ENCODE measurements at places on chromosomes 7 and 10.

GRCh38 chr10:58451193-58451889 is 61.3 kb upstream of the BICC1 start:
- no peak for DNase-seq

DNA sequence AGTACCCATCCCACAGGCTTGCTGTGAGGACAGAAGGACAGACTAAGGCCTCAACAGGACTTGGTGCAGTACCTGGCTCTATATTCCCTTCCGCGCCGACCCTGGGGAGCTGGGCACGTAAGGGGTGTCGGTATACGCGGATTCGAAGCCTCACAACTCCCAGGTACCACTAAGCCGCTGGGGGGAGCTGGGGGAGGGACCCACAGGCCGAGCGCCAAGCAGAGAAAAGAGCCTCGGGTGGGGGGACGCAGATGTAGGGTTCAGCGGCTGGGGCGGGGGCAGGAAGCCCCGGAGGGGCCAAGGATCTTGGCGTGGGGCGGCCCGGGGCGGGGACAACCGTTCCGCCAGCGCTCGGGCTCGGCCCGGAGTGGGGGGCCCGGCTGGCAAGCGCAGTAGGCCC is 126.4 kb upstream of the ZNF746 start:
- DNase-seq, result peak; percentile 42

DNA sequence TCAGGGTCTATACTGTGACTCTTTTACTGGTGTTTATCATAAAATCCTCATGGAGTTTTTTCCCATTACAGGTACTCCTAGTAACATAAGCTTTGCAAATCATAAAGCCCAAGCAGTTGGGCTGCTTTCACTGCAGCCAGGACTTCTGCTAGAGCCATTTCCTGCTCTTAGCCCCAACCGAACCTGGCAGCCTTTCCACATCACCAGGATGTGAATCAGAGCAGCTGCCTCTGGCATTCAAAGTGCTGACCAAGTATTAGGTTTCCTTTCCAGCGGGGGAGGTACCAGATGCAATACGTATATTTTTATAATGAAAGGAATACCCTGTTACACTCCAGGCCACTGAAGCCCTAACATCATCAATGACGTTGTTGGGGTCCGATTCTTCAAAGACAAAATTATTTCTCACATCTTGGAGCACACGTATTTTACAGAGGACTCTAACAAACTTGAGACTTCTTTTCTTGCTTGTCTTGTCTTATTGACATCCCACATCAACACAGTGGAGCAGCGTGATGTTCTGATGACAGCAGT is 3.6 kb upstream of the HTR5A start:
- no peak for DNase-seq

DNA sequence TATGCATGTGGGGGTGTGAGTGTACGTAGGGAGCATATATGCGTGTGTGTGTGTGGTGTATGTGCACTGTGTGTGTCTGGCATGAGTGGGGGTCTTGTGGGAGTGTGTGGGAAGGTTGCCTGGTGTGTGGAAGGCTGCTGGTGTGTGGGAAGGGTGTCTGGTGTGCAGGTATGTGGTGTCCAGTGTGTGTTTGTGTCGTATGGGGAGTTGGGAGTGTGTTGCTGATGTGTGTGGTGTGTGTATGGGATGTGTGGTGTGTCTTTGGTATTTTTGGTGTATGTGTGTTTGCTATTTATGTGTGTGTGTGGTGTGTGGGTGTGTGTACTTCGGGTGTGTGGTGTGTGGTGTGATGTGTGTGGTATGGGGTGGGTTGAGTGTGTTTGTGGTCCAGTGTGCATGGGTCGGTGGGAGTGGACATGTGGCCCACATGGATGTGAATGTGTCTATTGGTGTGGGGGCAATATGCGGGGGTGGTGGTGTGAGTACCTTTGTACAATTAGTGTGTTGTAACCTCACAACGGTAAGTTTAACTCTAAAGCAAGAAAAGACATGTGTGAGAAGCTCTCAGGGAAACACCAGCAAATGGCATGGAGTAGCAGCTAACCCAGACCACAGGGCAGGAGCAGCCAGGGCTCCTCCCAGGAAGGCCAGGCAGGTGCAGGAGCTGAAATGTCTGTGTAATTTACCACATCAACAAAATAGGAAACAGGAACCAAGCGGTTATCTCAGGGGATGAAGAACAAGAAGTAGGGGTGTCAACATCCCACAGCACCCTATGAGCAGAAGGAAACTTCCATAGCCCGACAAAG is 11.9 kb downstream of the ANTXRL start:
- DNase-seq, result no peak

DNA sequence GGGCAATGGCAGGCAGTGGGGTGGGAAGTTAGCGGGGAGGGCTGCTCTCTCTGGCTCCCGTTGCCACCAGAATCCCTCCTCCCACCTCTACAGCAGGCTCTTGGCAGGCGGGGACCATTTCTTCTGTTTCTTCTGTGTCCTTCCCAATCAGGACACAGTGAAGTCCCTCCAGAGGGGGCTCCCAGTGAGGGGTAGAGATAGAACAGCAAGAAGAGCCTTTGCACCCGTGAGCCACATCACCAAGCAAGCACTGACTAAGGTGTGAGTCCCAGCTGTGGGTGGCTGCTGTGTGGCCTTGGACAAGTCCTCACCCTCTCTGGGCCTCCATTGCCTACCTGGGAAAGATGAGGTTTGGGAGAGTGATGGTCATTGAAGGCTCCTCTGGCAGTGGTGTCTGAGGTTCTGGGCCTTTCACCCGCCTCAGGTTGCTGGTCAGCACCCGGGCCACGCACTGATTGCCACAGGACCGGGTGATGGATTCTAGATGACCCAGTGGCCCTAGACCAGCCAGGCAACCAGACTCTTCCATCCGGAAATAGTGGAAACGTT is 26.0 kb upstream of the PCBD1 start:
- DNase-seq, result no peak

- no peak for DNase-seq
These were observed 20.2 kb upstream of the FOXK1 start for GRCh38 chr7:4661871-4662270.

DNA sequence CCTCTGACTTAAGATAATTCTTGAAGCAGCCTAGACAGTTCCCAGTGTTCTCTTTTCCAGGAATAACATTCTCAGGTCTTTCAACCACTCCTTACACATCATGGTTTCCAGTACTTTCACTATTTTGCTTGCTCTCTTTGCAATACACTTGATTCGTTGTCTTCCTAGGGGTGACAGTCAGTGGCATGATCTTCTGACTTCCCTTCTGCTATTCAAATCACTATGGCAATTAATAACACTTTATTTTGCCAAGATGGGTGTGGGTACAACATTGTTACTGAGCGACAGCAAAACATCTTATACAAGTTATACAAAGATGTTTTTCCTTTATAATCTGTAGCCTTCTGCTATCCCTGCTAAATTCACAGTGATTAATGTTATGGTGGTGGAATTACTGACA is 15.3 kb downstream of the ARL3 start:
- no peak for DNase-seq

GRCh38 chr10:114372179-114372578 is 32.1 kb downstream of the AFAP1L2 start:
- no peak for DNase-seq

GRCh38 chr10:123391275-123392028 is 237.2 kb downstream of the BUB3 start:
- no peak for DNase-seq

GRCh38 chr7:47357863-47358262 is 224.0 kb downstream of the TNS3 start:
- no peak for DNase-seq

- DNase-seq, result no peak
These were observed 1672.9 kb downstream of the REEP3 start for GRCh38 chr10:65194126-65194525.

GRCh38 chr10:2980116-2980515 is 87.2 kb upstream of the PFKP start:
- DNase-seq, result no peak

DNA sequence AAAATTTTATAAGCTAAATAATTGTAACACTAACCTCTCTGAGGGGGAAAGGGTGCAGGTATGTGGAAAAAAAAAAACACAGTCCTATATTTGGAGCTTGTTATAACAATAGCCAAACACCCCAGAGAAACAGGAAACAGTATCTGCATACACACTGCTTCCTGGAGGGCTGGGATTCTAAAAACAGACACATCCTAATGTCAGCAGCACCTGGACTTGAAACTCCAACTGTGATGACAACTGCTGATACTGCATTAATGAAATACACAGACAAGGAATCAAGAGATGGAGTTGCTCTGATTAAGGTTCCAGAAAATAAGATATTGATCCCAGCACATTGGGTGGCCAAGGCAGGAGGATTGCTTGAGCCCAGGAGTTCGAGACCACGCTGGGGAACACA is 9.3 kb downstream of the DAGLB start:
- DNase-seq, result no peak

GRCh38 chr10:26837139-26837538 is 23.6 kb downstream of the ABI1 start:
- DNase-seq, result no peak

DNA sequence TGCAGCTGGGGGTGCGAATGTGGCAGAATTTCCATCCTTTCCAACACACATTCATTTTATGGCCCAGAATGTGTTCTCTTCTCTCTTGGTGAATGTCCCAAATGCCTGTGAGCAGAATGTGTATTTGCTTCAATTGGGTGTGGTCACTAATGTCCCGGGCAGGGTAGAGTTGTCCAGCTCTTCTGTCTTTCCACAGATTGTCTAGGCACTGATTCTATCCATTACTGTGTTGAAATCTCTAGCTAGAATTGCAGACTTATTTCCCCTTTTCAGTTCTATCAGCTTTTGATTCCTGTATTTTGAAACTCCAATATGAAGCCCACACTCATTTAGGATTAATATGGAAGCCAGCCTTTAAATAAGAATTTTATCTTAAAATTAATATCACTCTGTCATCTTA is 14.0 kb upstream of the AKR1E2 start:
- DNase-seq, result no peak

GRCh38 chr7:44805950-44806349 is 9.5 kb downstream of the PPIA start:
- no peak for DNase-seq

DNA sequence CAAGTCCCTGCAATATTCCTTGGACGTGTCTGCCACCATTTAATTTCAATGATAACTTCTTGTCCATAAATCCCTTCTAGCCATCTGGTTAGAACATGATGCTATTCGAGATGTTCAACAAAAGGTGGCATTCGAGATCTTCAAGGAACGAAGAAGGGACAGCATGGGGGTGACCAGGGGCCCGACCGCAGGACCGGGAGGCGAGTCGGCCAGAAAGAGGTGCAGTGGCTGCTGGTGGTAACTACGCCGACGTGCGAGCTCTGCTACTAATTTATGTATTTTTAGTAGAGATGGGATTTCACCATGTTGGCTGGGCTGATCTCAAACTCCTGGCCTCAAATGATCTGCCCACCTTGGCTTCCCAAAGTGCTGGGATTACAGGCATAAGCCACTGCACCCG is 4.7 kb downstream of the OPTN start:
- no peak for DNase-seq

- DNase-seq, result no peak
These were observed 18.2 kb upstream of the KIAA1549 start for GRCh38 chr7:138999414-138999813.

DNA sequence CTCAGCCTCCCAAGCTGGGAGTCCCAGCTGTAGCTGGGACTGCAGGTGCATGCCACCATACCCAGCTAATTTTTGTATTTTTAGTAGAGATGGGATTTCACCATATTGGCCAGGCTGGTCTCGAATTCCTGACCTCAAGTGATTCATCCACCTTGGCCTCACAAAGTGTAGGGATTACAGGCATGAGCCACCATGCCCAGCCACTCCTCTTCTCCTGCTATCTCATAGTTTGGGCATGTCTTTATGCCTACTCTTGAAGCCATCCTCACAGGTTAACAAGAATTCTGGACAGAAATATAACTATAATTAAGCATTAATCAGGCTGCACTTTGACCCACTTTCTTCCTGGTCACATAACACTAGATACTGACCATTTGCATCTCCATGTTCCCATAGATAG is 28.6 kb upstream of the C10orf67 start:
- no peak for DNase-seq

DNA sequence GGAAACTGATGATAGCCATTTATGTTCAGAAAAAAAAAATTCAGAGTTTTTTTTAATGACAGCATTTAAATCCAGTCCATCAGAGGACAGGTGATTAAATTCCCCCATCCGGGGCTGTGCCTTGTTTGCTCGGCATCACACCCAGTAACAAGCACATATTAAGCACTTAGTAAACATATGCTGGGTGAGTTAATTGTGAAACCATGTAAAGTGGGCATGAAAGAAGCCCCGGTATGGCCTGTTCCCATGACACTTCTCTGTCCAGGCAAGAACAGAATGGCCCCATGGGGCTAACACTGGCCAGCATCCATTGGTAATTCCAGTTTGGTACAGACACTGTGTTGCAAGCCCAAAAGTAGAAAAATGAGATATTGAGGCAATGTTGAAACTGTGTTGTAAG is 220.8 kb upstream of the RNF32 start:
- DNase-seq, result no peak

DNA sequence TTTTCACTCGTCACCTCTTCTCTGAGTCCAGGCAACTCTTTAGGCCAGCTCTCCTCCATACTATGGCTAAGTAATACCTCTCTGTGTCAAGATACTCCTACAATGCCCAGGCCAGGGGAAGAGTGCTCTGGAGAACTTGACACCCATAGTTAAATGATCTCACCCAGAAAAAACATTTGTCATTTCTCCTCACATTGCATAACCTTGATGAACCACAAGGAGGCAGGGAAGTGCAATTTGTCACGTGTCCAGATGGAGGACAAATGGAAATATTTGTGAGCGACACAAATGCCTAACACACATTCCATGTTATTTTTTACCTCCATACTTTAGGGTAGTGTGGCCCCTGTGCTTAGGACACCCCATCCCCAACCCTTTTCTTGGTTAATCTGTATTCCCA is 78.3 kb downstream of the HTR7 start:
- DNase-seq, result no peak

- no peak for DNase-seq
These were observed 57.8 kb downstream of the ZRANB1 start for GRCh38 chr10:124999433-125000365.

GRCh38 chr7:50266635-50267386 is 37.7 kb upstream of the IKZF1 start:
- DNase-seq, result peak; percentile 81

DNA sequence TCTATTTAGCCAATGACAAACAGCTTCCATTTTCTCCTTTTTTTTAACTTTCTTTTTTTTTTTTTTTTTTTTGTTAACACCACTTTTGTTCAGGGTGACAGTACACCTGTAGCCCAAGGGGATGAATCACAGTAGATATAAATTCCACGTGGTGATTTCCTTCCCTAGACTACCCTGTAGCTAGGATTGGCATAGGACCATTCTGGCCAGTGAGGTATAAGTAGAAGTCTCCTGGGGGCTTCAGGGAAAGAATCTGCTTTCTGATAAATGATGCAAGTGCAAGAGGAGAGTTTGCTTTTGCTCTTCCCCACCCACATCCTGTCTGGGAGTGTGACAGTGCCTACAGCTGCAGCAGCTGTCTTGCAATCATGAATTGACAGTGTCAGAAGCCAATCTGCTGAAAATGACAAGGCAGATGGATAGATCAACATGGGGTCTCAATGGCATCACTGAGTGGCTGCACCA is 63.2 kb upstream of the TOMM7 start:
- DNase-seq, result peak; percentile 68

GRCh38 chr10:13630231-13630630 is 43.5 kb downstream of the PRPF18 start:
- no peak for DNase-seq
